ENCODE measurements at places on chromosomes 11 and 22.
A peak's percentile ranks its signal among the peaks of the same experiment; 100 is the strongest.

DNA sequence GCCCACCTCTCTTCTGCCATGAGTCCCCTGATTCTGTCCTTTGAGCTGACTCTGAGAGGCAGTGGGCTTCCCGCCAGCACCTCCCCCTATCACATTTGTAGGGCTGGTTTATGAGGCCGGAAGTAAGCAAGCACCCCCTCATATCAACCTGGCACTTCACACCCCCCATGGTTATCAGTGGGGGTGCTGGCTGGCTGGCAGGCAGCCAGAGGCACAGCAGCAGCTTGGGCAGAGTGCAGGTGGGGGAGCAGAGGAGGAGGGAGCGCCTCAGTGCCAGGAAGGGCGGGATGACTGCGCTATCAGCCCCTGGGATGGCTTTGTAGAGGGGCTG, 22.9 kb upstream of the CHRM4 start:
- no peak for DNase-seq

DNA sequence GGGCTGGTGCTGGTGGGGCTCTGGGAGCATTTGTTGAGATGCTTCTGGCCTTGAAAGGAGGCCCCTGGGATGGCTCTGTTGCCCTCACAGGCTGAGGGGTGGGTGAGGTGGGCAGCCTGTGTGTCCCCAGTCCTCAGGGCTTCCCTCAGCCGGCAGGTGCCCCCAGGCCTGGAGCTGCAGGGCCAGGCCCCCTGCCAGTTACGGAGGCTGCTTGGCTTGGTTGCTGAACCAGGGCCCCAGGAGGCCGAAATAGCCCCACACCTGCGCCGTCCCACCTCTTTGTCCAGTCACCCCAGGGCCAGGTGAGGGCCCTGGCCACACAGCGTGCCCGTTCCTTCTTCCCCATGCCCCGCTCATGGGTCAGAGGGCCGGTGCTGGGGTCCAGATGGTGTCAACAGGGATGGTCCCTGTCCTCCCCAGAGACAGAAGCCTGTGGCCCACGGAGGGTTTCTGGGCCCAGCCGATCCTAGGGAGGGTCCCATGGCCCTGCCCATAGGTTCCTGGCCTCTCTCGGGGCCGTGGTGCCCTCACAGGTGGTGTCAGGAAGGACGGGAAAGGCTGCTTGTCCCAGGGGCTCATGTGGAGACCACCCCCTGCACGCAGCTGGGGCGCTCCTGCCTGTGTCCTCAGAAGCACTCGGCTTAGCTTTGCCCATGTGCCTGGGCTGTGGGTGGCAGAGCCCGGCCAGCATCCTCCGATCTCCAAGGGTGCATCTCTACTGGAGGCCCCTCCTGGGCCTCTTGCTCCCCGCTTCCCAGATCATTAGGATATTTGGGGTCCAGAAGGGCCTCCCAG, 9.2 kb upstream of the TSSC4 start:
- DNase-seq, result no peak

DNA sequence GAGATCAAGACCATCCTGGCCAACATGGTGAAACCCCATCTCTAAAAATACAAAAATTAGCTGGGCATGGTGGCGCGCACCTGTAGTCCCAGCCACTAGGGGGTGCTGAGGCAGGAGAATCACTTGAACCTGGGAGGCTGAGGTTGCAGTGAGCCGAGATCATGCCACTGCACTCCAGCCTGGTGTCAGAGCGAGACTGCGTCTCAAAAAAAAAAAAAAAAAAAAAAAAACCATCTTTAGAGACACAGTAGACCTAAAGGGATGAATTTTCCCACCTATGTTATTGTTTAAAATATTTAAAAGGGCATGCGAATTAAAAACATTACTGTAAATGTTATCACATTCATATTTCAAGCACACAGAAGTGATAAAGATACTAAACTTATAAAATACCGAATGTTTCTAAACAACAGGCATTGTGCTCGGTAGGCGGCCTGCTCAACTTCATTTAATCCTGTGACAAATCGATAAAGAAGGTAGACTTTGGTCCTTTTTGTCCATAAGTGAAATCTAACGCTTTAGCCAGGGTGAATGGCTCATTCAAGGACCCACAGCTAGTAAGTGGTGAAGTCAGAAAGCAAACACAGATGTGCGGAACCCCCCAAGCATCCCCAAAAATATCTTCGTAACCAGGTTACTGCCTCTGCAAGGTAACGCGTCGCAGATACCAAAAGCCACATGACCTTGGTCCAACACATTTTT, 16.1 kb downstream of the NCAPD3 start:
- DNase-seq, result peak; percentile 69

DNA sequence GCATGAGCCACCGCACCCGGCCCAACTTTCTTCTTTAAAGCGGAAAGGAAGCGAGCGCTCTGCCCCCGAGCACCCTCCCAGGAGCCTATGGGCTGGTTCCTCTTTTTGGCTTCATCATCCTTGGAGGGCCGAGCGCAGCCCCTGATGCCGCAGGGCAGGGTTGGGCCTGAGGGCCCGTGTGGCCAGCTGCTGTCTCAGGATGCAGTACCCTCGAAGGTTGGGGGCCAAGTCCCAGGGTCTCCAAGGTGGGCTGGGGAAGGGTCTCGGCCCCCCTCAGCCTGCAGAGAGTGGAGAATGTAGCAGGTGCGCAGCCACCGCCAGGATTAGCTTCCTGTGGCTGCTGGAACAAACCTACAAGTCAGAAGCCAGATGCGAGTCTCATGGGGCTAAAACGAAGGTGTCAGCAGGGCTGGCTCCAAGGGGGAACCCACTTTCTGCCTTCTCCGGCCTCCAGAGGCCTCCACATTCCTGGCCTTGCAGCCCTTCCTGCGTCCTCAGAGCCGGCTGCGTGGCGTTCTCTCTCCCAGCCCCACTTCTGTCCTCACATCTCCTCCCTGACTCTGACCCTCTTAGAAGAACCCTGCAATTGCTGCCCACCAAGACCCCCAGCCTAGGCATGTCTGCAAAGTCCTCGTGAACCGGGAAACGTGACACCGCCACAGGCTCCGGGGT, 2.9 kb downstream of the PANX2 start:
- DNase-seq, result peak; percentile 42

DNA sequence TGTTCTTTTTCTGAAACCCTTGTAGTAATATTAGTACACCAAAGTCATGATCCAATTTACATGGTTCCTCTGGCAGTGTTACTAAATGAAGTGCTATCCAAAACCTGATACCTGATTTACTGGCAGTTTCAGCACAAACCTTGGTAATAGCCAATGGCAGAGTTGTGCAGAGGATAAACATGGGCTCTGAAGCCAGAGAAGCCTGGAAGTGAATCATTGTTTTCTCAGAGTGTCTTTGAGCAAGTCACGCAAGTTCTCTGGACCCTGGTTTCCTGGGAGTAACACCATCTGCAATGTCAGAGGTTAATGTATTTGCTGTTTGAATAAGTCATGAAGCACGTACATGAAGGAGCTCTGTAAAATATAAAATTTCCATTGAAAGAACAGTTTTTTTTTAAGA, 222.3 kb upstream of the NARS2 start:
- DNase-seq, result no peak

DNA sequence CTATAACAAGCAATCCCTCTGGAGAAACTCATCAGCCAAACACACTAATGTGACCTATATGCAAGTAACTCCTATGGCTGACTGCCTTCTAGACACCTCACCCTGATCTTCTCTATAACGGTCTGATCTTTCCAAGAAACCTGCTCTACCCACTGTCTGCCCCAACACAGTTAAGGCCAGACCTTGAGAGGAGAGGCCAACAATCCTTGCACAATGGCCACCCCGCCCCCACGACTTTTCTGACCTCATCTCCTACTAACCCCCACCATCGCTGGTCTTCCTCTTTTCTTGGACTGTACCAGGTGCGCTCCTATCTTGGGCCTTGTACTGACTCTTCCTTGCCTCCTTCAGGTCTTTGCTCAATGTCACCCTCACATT, 12.5 kb downstream of the HIRA start:
- no peak for DNase-seq

Data from CD4-positive, alpha-beta T cell (primary cell).